ENCODE measurements at places on chromosomes 2 and 18. TPM values are rescaled to one million over a fixed set of nuclear protein-coding genes. Genes with fewer than 3 reads are reported as not detected.
A peak's percentile ranks its signal among the peaks of the same experiment; 100 is the strongest.

Gene SPTBN1
- polyA plus RNA-seq: 293 TPM

Gene KYNU
- 6.9 TPM for polyA plus RNA-seq

Gene CRYBA2
- polyA plus RNA-seq: not detected

Gene NEMP2
- 13.2 TPM for polyA plus RNA-seq

Gene EFEMP1
- polyA plus RNA-seq: 106 TPM

Gene ZNF514
- 42.7 TPM for polyA plus RNA-seq

Gene REG3G
- not detected for polyA plus RNA-seq

Gene IL36B
- polyA plus RNA-seq: not detected

DNA sequence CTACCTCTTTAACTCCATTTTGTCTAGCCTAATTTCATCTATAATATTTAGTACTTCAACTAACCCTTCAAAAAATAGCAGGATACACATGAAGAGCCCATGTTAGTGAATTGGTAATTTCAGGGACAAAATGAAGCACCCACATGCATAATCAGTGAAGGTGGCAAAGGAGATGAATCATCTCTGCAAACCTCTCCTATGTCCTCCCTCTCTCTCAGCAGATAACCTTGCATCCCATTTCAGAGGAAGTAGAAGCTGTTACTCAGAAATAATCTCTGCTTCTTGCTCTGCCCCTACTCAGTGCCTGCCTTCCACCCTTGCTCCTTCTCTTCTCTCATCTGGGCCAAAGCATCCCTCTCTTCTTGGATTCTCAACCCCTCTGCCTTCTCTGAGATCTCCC lies 60.2 kb upstream of the CAVIN2 start:
- DNase-seq: no peak

- DNase-seq: no peak
Measured at GRCh38 chr18:41630232-41630886, 324.7 kb upstream of the PIK3C3 start.

- no peak for DNase-seq
Measured at GRCh38 chr2:127664065-127664894, 11.1 kb downstream of the LIMS2 start.

DNA sequence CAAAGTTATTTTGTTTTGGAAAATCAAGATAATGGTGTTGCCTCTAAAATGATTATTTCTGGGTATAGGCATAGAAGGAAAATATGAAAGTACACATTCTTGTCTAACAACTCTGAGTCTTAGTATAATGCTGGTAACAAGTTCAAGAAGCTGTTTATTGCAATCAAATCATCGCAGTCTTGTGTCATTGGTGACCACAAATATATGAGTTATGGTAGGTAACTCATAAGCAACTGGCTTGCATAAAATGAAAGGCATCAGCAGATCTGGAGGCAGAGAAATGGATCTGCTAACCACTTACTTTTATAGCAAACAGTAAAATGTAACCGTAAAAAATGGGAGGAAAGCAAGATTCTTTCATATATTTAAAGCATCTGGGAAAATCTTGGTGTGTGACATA lies 156.2 kb upstream of the TCF4 start:
- DNase-seq: no peak

DNA sequence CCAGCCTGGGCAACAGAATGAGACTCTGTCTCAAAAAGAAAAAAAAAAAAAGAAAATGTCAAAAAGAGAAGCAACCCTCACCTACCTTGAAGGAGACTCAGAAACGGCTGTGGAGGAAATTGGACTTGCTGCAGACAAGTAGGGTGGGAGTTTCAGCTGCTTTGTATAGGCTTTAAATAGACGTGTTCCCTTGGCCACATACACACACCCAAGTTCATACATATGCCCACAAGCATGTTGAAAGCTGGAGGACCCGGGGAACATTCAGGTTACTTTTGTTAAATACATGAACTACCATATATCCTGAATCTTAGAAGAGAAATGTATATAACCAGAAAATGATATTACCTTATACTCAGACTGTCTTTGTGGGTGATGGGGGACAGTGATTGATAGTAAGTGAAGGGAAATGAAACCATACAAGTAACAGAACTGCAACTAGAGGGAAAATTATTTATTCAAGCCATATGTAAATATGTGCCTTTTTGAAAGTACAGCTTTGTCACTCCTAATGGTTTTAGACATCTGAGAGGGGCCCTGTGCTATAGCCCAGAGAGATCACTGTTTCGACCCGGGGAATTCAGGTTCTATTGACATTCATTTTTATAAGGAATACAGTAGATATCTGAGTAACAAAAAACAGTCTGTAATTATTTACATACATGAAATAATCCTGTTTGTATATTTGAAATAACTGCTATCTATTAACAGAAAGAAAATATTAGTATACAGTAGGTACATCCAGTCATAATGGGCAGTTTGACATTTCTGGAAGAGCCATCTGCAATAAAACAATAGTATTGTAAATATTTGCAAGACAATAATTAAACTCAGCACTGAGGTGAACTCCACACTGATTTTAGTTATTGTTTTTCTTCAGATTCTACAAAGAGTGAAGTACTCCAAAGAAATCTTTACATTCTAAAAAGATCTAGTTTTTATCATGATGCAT lies 48.0 kb upstream of the TGIF1 start:
- DNase-seq: no peak

GRCh38 chr2:31978436-31978835 lies 32.4 kb downstream of the MEMO1 start:
- DNase-seq: no peak

DNA sequence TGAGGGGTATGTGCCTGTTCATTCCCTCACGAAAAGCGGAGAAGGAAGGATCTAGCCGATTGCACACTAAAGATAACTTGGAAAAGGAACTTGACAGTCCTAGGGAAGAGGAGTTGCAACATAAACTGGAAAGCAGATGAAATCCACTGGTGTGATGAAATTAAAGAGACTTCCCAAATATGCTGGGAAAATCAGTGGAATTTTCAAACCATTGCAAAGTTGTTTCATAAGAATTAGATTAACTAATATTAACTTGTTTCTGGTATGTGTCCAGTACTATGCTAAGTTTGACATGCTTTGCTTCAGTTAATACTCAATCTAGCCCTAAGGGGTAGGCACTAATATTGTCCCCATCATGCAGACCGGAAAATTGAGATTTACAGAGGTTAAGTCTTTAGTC lies 222.7 kb downstream of the IKZF2 start:
- DNase-seq: no peak

- no peak for DNase-seq
Measured at GRCh38 chr2:71943238-71944182, 204.2 kb downstream of the CYP26B1 start.

GRCh38 chr18:39806525-39806924 lies 2148.5 kb upstream of the PIK3C3 start:
- DNase-seq: no peak

GRCh38 chr18:11808001-11808855 lies 43.0 kb upstream of the CHMP1B start:
- no peak for DNase-seq

DNA sequence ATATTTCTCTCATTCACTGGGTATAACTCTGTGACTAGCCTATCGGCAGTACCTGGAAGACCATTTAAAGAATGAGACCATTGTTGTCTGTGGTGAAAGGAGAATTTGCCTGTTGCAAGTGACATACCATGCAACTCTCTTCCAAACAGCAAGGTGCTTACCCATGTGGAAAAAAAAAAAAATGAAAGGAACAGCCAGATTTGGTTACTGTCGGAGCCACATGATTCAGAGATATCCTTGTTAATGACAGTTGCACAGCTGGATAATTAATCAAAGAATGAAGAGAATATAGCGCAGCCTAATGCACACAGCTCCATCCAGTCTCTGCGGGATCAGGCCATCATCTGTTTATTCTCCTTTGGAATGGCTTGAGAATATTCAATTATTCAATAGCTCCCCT lies 141.8 kb downstream of the HRH4 start:
- no peak for DNase-seq

DNA sequence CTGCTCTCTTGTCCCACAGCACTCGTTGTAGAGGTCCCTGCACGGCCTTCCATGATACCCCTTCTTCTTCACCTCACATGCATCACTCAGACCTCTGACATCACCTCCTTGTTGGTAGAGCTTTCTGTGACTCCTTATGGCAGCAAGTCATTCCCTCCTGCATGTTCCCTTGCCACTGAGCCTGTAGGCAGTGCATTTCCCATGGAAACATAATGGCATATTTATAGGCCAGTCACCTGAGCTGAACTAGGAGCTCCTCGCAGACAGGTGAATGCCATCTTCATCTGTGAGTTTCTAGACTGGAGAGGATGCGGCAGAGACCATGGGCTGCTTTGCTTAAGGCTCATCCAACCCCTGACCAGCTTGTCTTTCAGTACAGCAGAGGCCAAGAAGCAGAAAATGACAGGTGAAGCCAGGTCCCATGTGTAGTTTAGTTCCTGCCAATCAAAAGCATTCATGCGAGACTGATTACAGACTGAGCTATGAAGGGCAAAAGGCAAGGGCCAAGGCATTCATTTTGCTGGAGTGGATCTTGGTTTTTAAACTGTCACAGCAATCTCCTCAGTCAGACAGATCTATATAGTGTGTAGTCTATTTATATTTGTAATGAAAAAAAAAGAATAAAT lies 59.4 kb upstream of the NEDD4L start:
- DNase-seq: peak; percentile 19

DNA sequence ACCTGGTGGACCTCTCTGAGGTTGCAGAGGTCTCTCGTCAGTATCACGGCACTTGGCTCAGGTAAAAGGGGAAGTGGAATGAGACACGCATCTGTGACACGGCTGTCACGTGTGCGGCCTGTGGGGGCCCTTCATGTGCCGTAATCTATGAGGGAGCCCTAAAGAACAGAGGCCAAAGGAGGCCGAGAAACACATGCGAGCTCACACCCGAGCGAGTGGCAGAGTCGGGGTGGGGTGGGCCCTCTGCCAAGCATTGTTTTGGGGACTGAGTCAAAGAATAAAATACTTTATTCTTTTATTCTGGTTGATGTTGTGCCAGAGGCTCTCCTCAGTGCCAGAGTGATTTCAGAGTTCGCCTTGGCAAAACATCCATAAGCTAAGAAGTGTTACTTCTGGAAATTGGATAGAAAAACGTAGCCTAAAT lies 43.3 kb downstream of the PLB1 start:
- DNase-seq: no peak

- no peak for DNase-seq
Measured at GRCh38 chr18:13562494-13563029, 163.8 kb downstream of the FAM210A start.

GRCh38 chr2:63888490-63889402 lies 47.0 kb downstream of the UGP2 start:
- peak; percentile 31 for DNase-seq

DNA sequence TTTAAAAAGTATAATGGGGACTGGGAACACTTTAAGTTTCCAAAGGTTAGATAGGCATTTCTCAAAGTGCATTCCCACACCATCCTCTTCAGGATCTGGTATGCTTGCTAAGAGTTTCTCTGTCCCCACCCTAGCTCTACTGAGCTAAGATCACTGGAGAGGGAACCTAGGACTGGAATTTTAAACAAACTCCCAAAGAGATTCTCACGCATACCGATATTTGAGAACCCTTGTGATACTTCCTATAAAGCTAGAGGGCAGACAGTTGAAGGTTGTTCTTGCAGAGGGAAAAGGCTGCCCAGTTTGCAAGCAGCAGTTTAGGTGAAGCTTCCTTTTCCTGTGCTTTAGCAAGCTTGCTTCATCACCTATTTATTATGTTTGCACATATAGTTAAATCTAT lies 3.6 kb downstream of the CNRIP1 start:
- DNase-seq: no peak

DNA sequence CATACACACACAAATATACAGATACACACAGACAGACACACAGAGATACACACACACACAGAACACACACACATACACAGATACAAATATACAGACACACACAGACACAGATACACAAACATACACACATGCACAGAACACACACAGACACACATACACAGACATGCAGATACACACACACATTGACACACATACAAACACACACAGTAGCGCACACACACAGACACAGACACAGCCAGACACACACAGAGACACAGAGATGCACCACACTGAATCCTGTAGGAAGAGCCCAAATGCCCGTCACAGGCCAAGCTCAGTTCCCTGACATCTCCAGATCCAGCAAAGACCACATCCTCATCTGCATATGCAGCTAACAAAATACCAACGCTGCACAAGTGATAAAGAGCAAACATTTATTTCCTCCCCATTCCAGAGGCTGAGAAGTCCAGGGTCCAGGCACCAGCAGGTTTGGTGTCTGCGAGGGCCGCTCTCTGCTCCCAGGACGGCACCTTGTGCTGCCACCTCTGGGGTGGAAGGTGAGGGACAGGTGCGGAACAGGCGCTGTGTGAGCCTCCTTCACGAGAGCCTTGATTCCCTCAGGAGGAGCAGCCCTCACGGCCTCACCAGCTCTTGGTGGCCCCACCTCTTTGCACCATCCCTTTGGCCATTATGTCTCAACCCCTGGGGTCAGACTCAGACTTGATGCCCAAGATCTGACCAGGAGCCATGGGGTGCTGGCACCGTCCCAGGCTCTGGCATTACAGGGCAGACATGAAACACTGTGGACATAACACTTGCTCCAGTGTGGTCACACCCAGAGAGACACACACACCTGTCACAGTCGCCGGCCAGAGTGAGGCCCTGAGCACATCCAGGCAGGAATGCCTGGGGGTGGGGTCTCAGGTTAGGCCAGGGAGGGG lies 108.7 kb downstream of the NDUFA10 start:
- DNase-seq: no peak

DNA sequence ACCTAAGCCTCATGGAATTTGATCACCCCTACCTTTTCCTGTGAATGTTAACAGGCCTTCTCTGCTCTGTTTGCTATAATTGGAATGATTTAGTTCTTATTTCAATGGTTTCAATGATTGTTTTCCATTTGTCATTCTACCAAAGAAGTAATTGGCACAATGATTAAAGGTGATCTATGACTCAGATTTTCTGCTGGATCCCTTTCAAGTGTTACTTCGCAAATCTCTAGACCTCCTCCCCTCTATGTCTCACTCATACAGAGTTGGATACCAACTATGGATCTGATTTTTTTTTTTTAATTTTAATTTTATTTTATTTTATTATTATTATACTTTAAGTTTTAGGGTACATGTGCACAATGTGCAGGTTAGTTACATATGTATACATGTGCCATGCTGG lies 29.6 kb upstream of the FAM117B start:
- DNase-seq: no peak

- no peak for DNase-seq
Measured at GRCh38 chr2:111638274-111638877, 245.6 kb downstream of the ANAPC1 start.

DNA sequence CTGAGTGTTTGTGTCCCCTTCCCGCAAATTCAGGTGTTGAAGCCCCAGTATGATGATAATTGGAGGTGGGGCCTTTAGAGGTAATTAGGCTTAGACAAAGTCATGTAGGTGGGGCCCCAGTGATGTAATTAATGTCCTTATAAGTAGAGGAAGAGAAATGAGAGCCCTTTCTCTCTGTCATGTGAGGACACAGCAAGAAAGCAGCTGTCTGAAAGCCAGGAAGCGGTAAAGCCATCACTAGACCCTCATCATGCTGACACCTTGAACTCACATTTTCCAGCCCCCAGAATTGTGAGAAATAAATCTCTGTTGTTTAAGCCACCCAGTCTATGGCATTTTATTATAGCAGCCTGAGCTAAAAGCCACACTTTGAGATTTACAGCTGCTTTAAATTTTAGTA lies 1580.0 kb downstream of the LRP1B start:
- no peak for DNase-seq

- no peak for DNase-seq
Measured at GRCh38 chr2:231200805-231201474, 2.5 kb downstream of the ARMC9 start.

- no peak for DNase-seq
Measured at GRCh38 chr18:62914871-62915392, 199.6 kb downstream of the PHLPP1 start.

- DNase-seq: no peak
Measured at GRCh38 chr2:229575569-229576315, 138.6 kb downstream of the DNER start.
